ENCODE measurements at places on chromosomes 6 and 20.
A peak's percentile ranks its signal among the peaks of the same experiment; 100 is the strongest.

DNA sequence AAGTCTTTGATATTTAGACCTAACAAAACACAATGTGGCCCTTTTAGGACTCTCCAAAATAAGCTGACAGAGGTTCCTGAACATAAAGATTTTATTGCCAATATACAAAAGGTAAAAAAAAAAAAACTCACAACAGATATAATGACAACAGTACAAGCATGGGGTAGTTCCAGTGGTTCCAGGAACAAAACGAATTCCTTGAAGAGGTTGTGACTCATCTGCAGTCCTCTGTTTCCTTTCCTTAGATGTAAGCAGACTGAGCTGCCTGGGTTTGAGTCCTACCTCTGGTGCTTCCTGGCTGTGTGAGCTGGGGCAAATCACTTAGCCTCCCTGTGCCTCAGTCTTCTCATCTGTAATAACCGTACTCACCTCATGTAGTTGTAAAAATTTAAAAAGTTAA is 13.3 kb upstream of the CTAGE9 start:
- no peak for DNase-seq

DNA sequence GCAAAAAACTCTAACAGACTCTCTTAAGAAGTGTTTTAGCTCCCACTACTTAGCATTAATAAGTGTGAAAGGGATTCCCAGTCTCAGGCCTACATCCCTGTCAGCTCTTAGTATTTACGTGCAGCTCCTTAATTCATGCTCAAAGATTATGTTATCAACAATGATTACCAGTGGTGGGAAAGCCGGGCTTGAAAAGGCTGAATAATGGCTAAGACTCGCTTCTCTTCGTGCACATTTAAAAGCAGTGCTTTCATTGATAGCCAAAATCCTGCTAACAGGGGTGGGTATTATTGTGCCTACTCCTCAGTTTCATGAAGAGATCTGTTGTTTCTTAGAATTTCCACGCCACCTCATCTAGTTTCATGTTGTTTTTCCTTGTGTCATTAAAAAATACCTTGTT is 518.8 kb downstream of the GRIK2 start:
- DNase-seq = no peak

GRCh38 chr6:126148853-126149252 is 162.5 kb downstream of the TRMT11 start:
- no peak for DNase-seq

- DNase-seq = no peak
Measured at GRCh38 chr6:88945415-88946008, 17.9 kb downstream of the RNGTT start.

DNA sequence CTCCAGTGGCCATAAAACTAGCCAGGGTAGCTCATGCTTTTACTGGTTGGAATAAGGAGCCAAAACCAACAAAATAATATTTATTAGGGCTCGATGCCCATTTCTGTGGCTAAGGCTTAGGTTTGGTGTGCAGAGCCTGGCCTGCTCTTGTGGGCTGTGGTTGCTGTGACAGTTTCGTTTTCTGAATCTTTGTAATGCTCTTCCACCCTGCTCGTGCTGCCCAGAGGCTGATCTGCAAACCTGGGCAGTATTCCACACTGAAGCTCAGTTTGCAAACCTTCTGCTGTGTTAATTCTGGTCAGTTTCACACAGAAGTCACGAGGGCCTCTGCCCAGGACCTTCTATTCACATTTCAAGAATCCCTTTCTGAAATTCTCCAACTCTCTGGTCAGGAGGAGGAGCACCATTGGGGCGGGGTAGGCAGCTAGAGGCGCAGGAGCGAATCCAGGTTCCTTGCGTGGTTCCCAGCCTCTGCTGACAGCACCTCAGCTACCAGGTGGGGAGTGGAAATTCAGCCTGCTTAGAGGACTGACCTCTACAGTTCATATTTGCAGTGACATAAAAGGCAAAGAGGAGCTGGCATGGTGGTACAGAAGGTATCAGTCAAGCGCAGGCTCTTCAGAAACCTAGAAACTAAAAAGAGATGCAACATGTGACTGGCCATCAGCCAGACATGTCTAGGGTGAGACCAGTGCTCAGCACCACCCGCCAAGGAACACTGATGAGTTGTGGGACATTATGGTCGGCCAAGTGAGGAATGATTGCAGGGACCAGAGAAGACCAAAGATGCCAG is 14.3 kb upstream of the C20orf144 start:
- DNase-seq = no peak

DNA sequence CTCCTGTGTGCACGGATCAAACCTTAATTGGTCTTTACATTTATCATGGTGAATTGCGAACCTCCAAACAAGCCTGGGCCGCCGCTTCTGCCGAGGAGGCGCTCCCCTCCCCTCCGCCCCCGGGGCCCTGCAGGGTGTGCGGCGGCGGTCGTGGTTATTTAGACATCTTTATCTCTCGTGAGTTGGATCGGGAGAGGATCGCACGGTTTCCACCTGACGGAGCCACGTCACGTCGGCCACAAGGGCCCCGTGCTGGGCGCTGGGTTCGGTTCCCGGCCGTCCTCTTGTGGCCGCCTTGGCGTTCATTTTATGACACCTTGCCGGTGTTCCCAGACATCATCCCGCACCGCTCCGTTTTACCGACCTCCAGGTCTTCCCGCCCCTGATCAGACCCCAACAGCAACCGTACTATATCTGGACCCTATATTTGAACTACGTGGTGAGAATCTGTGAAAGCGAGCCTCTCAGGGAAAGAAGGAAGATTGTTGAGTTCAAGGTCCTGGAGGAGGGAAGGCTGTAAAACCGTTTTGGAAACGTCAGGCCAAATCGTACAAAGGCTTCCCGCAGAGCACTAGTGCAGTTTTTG is 1.3 kb upstream of the CNR1 start:
- DNase-seq = no peak

DNA sequence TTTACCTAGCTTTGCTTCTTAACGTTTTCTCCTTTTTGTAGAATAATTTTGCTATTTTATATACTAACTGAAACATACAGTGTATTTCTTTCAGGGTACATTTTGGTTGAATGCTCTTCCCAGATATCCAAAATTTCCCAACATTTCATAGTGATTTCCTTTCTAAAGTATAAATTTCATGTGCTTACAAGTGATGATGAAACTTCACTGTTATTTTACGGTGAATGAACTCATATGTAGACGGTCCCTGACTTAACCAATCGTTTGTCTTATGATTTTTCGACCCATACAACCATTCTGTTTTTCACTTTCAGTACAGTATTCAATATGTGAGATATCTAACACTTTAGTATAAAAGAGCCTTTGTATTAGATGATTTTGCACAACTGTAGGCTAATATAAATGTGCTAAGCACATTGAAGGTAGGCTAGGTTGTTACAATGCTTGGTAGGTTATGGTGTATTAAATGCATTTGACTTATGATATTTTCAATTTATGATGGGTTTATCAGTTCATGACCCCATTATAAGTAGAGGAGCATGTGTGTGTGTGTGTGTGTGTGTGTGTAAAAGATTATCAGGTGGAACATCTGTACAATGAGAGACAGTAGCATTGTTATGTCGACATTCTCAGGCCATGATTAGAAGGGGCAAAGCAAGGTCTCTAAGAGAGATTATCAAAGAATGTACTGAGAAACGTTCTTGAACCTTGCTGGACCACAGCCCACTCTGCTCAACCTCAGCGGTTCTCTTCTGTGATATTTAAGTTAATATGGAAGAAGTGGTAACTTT is 20.9 kb downstream of the HIVEP1 start:
- DNase-seq = no peak

DNA sequence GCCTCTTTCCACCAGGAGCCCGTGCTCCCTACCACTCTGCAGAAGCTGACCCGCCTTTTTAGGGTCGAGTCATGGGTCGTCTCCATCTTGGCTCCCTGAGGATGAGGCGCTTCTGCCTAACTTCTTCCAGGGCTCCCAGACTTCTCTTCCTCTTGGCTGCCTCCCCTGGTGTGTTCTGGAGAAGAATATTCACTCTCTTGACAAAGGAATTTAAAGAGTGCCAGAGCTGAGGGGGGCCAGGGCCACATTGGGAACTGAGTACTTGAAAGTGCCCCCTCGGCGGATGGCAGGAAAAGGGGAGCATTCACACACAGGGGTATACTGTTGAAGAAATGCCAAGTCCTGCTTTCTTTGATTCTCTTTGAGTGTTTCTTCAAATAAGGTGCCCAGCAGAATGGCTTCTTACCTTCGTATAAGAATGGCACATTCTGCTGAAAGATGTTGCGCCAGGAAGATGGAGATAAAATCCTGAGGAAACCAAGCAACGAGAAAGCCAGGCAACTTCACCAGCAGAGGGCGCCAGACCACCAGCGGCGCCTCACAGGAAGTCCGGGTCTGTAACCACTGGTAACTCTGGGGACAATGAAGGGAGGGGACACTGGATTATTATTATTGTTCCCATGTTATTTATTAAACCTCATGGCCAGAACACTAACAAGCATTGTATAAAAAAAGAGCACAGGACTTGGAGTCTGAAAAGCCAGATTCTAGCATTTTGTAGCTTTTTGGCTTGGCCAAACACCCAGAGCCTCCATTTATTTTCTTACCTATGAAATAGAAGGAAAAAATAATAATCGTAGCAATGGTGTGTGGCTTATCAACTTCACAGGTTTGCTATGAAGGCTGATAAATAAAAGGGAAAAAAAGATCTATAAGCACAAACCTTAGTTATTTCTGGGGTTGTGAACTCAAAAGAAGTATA is 176.7 kb downstream of the HACE1 start:
- DNase-seq = peak; percentile 45

DNA sequence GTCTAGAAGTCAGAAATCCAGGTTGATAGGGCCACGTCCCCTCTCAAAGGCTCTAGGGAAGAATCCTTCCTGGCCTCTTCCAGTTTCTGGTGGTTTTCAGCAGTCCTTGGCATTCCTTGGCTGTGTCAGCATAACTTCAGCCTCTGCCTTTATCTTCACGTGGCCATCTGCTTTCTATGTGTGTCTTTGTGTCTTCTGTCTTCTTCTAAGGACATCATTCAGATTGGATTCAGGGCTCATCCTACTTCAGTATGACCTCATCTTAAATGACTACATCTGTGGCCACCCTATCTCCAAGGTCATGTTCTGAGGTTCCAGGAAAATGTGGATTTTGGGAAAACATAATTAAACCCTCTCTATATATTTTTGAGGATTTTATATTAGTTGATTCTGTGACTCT is 23.0 kb downstream of the C6orf89 start:
- DNase-seq = no peak

GRCh38 chr6:32210191-32210601 is 13.7 kb downstream of the NOTCH4 start:
- DNase-seq = no peak

DNA sequence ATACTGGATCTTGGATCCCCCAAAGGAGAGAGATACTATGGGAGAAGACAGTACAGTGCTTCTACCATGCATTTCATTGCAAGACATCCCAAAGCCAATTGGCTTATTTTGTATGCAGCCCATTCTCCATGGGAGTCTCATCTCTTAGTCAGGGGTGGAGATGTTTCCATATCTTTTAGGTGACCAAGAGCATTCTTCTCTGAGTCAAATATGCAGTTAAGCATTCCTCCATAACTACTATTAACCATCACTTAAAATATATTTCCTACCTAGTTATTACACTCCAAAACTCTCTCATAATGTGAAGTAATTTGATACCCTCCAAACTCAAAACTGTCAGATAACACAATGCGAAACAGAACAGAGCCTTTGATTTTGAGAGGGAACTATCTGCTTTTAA is 542.6 kb downstream of the HDGFL1 start:
- no peak for DNase-seq

- no peak for DNase-seq
Measured at GRCh38 chr6:128739112-128739511, 143.8 kb upstream of the LAMA2 start.

- peak; percentile 31 for DNase-seq
Measured at GRCh38 chr6:28980852-28981430, 24.2 kb downstream of the ZNF311 start.

GRCh38 chr6:165453395-165453794 is 144.0 kb upstream of the C6orf118 start:
- DNase-seq = no peak

DNA sequence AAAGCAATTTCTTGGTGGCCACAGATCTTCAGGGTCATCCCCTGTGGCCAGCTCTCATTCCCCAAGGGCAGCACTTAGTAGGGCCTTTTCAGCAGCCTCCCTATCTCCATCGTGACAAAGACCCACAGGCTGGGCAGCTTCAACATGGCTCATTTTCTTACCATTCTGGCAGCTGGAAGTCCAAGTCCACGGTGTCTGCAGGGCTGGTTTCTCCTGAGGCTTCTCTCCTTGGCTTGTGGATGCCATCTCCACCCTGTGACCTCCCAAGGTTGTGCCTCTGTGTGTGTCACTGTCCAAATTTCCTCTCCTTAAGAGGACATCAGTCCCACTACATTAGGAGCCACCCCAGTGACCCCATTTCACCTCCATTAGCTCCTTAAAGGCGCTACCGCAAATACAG is 161.7 kb downstream of the CDH4 start:
- DNase-seq = no peak

DNA sequence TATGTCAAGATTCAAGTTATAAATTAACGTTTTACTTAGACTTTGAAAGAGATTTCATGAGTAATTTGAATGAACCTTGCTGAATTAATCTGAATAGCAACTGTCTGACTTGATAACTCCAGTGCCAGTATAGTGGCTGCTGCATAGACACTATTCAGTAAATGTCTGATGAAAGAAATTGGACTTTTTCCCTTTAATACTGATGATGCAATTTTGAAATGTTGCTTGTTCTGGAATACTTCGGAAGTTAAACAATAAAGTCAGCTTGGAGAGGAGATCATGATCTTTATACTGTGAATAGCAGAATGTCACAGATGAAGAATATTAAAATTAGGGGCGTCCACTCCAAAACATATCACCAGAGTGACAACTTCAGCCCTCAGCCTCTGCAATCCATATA is 3.6 kb upstream of the PGBD1 start:
- DNase-seq = no peak

GRCh38 chr6:27468334-27468733 is 4.6 kb downstream of the ZNF184 start:
- no peak for DNase-seq

DNA sequence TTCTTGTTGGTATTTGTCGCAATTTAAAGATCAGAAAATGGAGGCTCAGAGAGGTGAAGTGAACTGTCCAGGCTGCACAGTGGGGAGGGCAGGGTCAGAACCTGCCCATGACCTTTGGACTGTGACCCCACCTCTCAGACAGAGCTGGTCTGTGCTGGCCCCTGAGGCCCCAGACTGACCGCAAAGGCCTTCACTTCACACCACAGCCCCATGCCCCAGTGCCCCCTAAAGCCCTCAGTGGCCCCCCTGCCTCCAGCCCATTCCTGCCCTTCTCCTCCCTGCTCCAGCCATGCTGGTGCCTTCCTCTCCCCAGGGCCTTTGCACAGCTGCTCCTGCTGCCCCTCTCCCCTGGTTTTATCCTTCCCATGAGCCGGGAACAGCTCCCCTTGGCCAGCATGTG is 9.4 kb upstream of the RBBP8NL start:
- no peak for DNase-seq

DNA sequence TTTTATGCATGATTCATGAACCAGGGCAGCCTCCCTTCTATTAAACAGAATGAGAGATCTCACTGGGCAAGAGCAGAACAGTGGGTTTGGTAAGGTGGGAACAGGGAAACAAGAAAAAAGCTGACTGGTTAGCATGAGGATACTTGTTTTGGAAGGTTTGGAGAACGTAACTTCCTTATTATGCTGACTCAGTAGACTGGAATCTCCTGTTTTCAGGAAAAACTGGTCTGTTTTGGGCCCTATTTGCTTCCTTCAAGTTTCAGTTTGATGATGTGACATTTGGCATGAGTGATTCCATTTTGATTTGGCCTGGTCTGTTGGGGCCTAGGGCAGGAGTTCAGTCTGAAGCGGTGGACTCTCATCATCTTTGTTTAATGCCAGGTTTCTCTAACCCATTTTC is 172.0 kb downstream of the MYLK4 start:
- DNase-seq = no peak

GRCh38 chr20:49682278-49682677 is 31.4 kb downstream of the B4GALT5 start:
- no peak for DNase-seq

GRCh38 chr6:14241255-14242070 is 123.9 kb downstream of the CD83 start:
- no peak for DNase-seq

All from T follicular helper cell (primary cell).